ENCODE measurements at places on chromosomes 7 and 10.

GRCh38 chr7:99326408-99326782, 697 bp downstream of the ARPC1A start:
- no peak for DNase-seq

DNA sequence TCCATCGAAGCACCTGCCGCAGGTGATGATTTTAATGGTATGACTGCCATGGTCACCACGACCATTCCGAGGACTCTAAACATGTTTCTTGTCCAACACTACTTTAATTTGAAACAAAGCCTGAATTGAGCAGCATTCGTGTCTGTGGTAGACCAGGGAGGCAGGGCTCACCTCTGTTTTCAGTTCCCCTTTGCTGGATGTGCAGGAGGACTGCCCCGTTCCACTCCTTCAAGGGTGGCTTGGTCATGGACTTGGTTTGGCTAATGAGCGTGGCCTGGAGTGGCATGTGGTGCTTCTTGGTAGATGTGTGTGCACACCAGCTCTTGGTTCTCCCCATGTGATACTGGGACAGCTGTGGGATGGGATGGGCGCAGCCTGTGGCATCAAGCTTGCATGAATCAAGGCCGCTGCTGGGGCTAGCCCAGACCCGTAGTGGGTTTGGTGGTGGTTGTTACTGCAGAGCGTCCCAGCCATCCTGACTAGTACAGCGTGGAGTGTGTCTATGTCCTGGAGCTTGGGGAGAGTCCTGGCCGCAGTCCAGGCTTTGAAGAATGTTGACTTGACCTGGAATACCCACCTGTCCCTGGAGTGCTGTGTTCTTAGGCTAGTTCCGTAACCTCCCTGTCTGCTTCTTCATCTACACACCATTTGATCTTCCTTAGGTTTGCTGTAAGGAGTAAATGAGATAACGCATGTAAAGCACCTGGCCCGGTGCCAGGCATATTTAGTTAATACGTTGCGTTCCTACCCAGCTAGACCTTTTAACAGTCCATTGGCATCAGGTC, 34.8 kb downstream of the MGMT start:
- DNase-seq, result no peak

DNA sequence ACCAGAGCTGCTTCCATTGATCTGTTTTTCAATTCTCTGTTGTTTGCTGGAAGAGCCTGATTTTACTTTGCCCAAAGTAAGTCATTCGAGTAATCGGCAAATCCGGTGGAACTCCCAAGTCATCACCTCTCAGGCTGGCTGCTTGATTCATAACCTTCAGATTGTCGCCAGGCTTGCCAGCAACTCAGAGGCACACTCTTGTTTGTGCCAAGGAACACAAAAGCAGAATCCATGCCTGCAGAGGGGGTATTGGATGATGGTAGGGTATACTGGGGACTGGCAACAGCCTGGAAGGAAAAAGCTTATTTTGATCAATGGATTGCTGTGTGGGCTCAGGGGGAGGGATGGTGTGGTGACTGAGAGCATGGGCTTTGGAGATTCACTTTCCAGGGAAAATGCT, 542.4 kb downstream of the SORCS3 start:
- DNase-seq, result no peak

DNA sequence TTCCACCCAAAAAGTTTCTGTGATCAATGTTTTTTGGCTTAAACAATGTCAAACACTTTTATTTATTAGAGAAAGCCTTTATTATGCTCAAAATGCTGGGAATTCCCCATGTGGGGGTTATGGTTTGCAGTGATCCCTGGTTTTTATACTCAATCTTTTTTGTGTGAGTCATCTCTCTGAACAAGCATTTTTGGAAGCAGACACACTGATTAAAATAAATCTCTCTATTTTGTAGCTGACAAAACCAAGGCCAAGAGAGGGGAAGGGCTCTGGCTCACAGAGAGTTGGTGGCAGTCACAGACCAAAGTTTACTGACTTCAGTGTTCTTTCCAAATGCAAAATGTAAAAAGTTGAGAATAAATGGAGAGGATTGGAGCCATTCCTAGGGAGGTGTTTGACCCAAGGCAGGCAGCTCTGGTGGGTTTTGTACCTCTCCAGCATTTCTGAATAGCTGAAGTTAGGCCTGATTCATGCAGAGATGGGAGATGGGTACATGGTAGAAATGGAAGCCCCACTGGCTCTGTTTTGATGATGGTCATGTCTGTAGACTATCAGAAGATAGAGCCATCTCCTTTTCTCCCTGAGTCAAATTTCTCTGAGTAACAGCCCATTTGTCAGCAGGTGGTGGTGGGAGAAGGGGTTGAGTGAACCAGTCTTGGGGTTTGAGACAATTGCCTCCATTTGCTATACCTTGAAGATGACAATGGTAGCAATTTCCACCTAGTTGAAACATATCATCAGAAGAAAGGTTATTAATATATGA, 45.4 kb upstream of the NAMPT start:
- DNase-seq, result no peak

- DNase-seq, result no peak
These were observed 271.9 kb downstream of the LRMDA start for GRCh38 chr10:75703191-75703854.

DNA sequence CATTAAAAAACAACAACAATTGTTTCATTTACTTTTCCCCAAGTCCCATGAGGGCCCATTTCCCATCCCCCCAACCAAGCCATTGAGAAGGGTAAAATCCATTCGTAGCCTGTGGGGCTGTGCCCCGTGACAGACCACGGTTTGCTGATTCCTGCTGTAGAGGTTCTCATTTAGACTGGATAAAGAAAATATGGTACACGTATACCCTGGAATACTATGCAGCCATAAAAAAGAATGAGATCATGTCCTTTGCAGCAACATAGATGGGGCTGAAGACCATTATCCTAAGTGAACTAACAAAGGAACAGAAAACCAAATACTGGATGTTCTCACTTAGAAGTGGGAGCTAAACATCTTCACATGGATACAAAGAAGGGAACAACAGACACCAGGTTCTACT, 44.9 kb downstream of the ZNF783 start:
- DNase-seq, result no peak

DNA sequence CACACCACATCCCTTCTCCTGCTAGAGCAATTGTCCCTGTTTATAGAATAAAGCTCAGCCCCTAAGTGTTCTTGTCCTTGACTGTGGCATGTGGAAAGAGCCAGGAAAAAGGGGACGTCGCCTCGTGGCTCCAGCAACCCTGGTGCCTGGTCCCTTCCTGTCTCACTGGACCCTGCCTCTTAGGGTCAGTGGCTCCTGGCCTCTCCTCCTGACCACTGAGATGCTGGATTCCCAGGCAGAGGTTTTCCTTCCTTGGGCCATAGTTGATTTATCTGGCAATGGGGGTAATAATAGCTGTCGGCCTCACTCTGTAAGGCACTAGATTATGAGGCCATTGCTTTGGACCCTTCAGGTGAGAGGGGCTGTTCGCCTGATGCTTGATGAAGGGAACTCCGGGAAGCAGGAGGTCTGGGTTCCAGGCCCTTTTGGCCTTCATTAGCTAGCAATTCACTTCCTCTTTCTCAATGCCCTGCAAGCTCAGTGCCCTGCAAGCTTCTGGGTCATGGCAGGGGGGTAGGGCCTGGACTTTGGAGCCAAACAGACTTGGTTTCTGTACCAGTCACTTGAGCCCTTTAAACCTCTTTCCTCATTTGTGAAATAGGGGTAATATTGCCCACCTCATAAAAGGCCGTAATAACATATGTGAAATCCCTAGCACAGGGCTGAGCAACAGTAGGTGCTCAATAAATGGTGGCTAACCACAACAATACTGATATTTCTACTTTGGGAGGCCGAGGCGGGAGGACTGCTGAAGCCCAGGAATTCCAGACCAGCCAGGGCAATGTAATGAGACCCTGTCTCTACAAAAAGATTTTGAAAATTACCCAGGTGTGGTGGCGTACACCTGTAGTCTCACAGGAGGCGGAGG, 1.1 kb downstream of the ASL start:
- DNase-seq, result no peak

DNA sequence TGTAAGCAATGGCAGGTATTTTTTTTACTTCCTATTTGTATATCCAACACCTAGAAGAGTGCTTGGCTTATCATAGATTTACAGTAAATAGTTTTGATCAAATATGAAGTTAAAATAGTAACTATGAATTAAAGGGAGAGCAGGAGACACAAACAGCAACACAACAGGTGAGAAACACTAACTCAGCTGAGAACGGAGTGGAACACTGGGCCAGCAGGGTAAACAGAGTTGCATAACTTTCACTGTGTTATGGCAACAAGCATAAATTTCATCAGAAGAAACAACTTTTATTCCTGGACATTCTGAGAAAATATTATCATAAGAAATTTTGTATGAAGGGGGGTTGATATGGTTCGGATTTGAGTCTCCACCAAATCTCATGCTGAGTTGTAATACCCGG, 52.2 kb upstream of the SMIM30 start:
- no peak for DNase-seq

- DNase-seq, result no peak
These were observed 171.1 kb downstream of the GLI3 start for GRCh38 chr7:42065942-42066341.

- no peak for DNase-seq
These were observed 76.5 kb downstream of the XPNPEP1 start for GRCh38 chr10:109846832-109847231.

DNA sequence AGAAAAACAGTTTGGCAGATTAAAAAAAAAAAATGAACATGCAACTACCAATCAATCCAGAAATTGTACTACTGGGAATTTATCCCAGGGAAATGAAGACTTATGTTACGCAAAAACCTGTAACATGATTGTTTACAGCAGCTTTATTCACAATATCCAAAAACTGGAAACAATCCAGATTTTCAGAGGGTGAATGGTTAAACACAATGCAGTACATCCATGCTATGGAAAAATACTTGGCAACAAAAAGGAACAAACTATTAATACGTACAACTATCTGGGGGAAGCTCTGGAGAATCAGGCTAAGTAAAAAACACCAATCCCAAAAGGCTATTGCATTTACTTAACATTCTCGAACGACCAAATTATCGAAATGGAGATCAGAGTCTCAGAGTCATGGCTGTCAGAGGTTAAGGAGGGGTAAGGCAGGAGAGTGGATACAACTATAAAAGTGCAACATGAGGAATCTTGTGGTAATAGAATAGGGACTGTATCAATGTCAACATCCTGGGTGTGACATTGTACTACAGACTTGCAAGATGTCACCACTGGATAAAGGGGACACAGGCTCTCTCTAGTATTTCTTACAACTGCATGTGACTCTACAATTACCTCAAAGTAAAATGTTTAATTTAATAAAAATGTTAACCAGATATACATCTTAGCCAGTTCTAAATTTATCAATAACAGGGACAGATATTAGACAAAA, 21.5 kb upstream of the RUFY2 start:
- DNase-seq, result no peak

- DNase-seq, result no peak
These were observed 21.4 kb upstream of the SMC3 start for GRCh38 chr10:110546077-110546476.

GRCh38 chr7:145169908-145170307, 334.1 kb upstream of the TPK1 start:
- DNase-seq, result no peak

DNA sequence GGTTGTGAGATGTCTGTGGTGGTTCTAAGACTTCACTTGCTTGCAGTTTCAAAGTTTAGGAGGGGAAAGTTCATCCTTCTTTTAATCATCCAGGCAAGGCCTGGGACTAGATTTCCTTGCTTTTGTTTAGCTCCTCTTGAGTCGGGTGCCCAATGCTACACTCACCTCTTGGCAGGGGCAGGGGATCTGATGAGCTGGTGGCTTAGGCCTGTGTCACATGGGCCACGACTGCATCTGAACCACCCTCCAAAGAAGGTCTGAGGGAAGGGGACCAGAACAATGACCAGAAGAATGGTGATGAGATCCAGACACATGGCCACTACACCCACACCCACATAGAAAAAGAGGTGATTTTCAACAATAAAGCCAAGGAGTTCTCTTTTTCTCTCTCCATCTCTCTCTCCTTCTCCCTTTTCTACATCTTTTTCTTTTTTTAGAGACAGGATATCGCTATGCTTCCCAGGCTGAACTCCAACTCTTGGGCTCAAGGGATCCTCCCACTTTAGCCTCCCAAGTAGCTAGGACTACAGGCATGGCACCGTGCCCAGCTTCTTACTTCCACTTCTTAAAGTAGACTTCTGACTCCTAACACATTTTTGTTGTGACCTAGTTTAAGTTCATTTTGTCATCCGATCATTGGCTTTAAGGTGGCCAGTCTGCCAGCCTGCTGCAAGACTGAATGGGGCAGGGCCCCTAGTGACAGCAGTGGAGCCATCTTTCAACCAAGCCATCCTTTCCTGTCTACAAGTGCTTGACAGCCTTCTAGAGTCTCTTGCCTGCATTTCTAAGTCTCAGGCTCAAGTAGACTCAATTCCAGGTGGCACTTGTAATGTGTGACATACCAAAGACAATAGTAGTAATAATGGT, 350.9 kb downstream of the RNLS start:
- DNase-seq, result no peak

- DNase-seq, result no peak
These were observed 49.1 kb upstream of the FXYD4 start for GRCh38 chr10:43322331-43322730.
